ENCODE measurements at places on chromosomes 16 and 17.
A peak's percentile ranks its signal among the peaks of the same experiment; 100 is the strongest.

DNA sequence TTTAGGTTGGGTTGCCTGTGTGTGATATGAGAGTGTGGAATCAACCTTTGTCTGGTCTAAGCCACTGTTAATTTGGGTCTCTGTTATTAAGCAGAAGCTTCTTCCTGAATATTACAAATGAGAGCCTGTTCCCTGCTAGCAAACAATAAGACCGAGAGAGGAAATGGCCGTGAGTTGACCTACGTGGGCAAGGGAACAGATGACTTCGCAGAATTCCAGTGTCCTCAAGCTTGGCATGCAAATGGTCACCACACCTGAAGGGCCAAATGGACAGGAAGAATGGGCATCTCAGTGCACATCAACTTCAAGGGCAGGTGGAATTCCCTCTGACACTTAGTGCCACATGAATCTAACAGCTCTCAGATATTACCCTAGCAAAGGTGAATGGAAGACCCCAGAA lies 250.8 kb upstream of the FOXF1 start:
- no peak for DNase-seq

- no peak for DNase-seq
These were observed 96.2 kb upstream of the DNAH17 start for GRCh38 chr17:78673395-78673794.

DNA sequence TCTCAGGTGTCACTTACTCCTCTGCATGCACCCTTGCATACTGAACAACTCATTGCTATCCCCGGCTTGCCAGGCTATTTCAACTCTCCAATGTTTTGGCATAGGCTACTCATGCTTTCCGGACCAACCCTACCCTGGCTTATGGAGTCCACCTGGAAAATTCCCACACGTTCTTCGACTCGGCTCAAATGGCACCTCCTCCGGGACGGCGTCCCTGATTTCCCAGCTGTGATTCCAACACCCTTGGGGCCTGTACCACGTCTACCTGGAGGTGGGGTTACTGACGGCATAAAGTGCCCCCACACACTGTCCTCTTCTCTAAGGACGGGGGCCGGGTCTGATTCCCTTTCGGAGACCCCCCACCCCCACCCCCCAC lies 498 bp downstream of the SMYD4 start:
- DNase-seq: no peak

GRCh38 chr17:35947156-35947585 lies 3.7 kb upstream of the LYZL6 start:
- DNase-seq: peak; percentile 61

GRCh38 chr17:4535667-4536258 lies 19.4 kb downstream of the MYBBP1A start:
- DNase-seq: no peak
